CD4-positive, CD25-positive, alpha-beta regulatory T cell (primary cell): ENCODE measurements at places on chromosomes 13 and 19. TPM values are rescaled to one million over a fixed set of nuclear protein-coding genes. Genes with fewer than 3 reads are reported as not detected.

Gene PRR19
- total RNA-seq = not detected

DNA sequence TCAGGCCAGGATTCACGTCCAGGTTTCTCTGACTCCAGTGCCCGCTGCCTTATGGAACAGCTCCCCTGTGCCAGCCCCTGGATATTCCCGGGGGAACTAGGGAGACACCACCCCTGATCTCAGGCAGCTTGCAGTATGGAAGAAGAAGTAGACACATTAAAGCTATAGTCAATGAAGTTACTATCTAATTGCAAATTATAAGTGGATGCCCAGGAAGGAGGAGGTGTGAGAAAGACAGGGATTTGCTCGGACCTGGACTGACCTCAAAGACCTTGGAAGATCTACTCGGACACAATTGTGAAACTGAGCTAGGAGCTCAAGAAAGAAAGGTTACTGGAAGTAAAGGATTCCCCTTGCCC is 10.4 kb downstream of the SIGLEC11 start:
- no peaks in the 10 kb centered on the region for H3K36me3 ChIP-seq
- no peak for DNase-seq
- H3K27ac ChIP-seq = no peak overlapping the region
- H3K4me3 ChIP-seq = no peak overlapping the region
- H3K27me3 ChIP-seq = no peaks in the 10 kb centered on the region

Gene CGB1
- not detected for total RNA-seq

Gene PCSK4
- 1.3 TPM for total RNA-seq

DNA sequence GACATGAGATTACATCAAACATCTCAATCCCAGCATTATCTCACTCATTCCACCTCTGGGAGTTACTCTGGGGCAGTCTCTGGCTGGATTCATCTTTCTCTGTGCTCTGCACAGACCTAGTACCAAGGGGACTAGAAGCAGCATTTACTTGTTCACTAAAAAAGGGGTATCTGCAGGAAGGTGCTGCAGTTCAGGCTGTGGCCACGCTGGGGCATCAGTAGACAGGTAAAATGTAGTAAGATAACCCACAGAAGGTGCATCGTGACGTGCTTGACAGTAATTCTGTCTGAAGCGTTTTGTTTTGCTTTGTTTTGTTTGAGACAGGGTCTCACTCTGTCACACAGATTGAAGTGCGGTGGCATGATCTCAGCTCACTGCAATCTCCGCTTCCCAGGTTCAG is 29.3 kb downstream of the ZNF564 start:
- H3K27ac ChIP-seq = no peak overlapping the region
- H3K4me3 ChIP-seq = no peak overlapping the region
- DNase-seq = no peak
- no peaks in the 10 kb centered on the region for H3K27me3 ChIP-seq
- peaks cover 12% of the 10 kb centered on the region for H3K36me3 ChIP-seq
- H3K4me1 ChIP-seq = no peaks in the 10 kb centered on the region

DNA sequence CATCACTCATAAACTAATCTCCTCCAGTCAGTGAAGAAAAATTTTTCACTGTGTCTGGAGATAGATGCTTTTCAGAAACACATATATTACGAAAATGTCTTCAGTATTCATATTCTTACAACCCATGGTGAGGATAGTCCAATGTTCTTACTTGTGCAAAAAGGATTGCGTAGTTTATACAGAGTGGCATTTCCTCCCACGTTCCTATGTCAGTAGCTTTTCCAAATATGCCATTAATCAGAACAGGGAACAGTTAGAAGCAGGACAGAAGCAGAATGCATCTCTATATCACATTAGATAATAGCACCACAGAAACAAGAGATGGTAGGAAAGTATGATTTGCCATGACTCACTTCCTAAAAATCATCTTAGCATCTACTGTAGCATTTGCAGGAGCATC is 282.9 kb downstream of the SLITRK5 start:
- H3K4me1 ChIP-seq = no peaks in the 10 kb centered on the region
- no peaks in the 10 kb centered on the region for H3K27me3 ChIP-seq
- H3K36me3 ChIP-seq = no peaks in the 10 kb centered on the region
- no peak overlapping the region for H3K27ac ChIP-seq
- DNase-seq = no peak
- no peak overlapping the region for H3K4me3 ChIP-seq

Gene UNC13A
- not detected for total RNA-seq

DNA sequence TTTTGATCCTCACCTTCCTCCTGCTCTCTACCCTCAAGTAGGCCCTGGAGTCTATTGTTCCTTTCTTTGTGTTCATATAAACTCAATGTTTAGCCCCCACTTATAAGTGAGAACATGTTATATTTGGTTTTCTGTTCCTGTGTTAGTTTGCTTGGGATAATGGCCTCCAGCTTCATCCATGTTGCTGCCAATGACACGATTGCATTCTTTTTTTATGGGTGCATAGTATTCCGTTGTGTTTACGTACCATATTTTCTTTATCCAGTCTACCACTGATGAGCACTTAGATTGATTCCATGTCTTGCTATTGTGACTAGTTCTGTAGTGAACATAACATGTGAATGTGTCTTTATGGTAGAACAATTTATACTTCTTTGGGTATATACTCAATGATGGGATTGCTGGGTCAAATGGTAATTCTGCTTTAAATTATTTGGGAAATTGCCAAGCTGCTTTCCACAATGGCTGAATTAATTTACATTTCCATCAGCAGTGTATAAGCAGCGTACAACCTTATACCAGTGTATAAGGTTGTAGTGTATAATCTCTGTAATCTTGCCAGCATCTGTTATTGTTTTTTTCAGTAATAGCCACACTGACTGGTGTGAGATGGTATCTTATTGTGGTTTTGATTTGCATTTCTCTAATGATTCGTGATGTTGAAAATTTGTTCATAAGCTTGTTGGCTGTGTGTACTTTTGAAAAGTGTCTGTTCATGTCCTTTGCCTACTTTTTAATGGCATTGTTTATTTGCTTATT is 288.9 kb downstream of the KCNRG start:
- no peaks in the 10 kb centered on the region for H3K36me3 ChIP-seq
- H3K4me3 ChIP-seq = no peak overlapping the region

Gene LILRB1
- total RNA-seq = not detected

DNA sequence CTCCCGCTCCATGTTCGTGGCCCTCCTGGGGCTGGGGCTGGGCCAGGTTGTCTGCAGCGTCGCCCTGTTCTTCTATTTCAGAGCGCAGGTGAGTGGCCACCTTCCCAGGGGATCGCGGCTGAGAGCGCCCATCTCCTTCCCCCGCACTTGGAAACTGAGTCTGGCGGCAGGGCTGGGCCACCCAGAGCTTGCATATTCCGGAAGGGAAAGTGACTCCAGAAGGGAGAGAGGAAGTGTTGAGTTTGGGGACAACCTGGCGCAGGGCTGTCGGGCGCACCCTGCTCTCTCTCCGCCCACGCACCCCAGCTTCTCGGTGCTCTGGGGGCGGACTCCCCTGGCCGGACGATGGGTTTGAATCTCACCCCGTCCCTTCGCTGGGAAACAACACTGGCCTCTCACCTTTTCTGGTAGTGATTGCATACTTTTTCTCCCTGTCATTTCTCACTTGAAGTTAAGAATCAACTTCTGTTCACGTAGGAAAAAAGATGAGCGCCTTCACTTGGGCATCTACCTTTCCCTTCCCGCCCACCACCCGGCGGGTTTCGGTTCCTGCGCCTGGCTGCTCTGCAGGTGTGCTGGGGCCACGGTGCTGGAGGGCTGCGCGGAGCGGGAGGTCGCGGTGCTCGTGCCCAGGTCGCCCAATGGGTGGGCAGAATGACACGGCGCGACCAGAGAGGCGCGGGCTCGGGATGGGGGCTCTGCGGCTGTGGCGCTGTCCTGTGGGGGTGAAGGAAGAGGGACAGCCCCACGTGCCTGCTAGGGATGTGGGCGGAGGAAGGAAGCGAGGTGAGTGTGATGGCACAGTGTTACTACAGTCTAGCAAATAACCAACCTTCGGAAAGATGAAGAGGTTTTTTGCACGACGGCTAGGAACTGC is 721 bp downstream of the TNFSF11 start:
- H3K4me3 ChIP-seq = peak overlapping the region; percentile 79
- H3K36me3 ChIP-seq = no peaks in the 10 kb centered on the region
- DNase-seq = no peak
- H3K4me1 ChIP-seq = peaks cover 20% of the 10 kb centered on the region
- no peak overlapping the region for H3K27ac ChIP-seq

DNA sequence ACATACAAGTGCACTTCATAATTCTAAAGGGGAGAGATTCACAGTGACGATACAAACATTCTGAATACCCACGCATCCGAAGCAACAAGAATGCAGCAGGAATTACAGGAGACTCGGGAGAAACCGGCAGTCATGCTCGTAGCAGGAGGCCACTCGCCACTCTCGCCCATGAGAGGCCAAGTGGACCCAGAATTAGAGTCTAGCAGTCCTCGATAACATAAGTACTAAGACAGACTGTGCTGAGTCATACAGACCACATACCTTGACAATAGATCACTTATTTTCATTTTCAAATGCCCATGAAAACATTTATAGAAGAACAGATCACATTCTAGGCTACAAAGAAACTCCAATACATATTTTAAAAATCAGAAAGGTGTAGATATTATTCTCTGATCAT is 299.1 kb upstream of the TSHZ3 start:
- H3K27ac ChIP-seq = no peak overlapping the region
- no peak overlapping the region for H3K4me3 ChIP-seq
- H3K27me3 ChIP-seq = no peaks in the 10 kb centered on the region

DNA sequence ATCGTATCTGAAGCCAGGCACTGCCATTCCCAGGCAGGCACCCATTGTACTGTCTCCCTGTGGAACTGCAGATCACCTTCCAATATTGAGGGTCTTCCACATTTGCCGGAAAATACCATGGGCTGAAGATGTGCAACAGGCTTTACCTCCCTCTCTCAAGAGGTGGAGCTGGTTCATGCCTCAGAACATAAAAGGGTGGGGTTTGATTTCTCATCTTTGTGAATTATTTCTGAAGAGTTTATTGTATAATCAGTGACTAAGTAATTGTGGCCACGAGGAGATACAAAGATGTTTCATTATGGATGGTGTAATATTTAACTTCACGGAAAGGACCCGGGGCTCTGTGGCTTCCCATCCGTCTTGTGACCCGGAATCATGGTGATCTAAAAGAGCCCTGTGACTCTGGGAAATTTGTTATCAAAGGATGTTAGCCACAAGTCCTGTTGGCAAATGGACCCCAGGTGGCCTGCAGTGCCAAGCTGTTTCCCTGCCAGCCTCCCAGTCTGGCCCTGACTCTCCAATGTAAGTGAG is 230.5 kb downstream of the LACC1 start:
- H3K4me3 ChIP-seq = no peak overlapping the region
- no peaks in the 10 kb centered on the region for H3K36me3 ChIP-seq
- no peak for DNase-seq
- no peaks in the 10 kb centered on the region for H3K27me3 ChIP-seq

DNA sequence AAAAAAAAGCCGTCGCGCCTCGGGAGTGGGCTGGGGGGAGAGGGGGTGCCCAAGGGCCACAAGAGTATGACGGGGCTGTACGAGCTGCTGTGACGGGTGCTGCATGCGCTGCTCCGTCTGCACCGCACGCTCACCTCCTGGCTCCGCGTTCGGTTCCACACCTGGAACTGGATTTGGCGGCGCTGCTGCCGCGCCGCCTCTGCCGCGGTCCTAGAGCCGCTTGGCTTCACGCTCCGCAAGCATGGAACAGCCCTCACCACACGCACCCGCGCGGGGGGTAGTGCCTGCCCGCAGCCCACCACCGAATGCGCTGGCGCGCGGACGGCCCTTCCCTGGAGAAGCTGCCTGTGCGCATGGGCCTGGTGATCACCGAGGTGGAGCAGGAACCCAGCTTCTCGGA is 18.8 kb downstream of the C1QTNF9 start:
- no peak for DNase-seq
- H3K4me3 ChIP-seq = no peak overlapping the region
- H3K4me1 ChIP-seq = no peaks in the 10 kb centered on the region
- no peak overlapping the region for H3K27ac ChIP-seq

GRCh38 chr13:22162889-22163288 is 492.0 kb downstream of the FGF9 start:
- H3K27ac ChIP-seq = no peak overlapping the region
- peaks cover 6% of the 10 kb centered on the region for H3K4me1 ChIP-seq
- H3K36me3 ChIP-seq = no peaks in the 10 kb centered on the region
- no peaks in the 10 kb centered on the region for H3K27me3 ChIP-seq

Gene NKG7
- 1.8 TPM for total RNA-seq

Gene CAMSAP3
- total RNA-seq = not detected

DNA sequence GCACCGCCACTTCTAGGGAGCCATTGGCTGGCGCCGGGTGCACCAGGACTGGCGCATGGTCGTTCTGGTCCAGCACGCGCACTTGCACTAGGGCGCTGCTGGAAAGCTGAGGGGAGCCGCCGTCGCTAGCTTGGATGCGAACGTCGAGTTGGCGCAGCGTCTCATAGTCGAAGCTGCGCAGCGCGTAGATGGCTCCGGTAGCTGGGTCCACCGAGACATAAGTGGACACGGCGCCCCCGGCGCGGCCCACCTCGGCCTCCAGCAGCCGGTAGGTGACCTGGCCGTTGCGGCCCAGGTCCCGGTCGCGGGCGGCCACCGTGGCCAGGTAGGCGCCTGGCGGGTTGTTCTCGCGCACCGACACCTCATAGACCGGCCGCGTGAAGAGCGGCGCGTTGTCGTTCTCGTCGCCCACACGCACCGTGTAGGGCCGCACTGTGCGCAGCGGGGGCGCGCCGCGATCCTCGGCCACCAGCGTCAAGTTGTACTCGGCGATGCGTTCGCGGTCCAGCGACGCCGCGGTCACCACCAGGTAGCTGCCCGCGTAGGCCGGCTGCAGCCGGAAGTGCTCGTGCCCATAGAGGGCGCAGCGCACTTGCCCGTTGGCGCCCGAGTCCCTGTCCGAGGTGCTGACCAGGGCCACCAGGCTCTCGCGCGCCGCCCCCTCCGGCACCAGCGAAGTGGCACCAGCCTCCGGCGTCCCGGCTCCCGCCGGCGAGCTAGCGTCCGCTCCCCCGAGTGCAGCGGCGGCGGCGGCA is 1.7 kb downstream of the PCDH8 start:
- H3K36me3 ChIP-seq = no peaks in the 10 kb centered on the region
- no peak overlapping the region for H3K27ac ChIP-seq
- H3K4me1 ChIP-seq = peaks cover 22% of the 10 kb centered on the region
- H3K27me3 ChIP-seq = peaks cover 38% of the 10 kb centered on the region

GRCh38 chr19:41495589-41495988 is 52.6 kb downstream of the ERICH4 start:
- H3K27ac ChIP-seq = no peak overlapping the region
- no peak for DNase-seq
- peaks cover under 1% of the 10 kb centered on the region for H3K27me3 ChIP-seq
- no peak overlapping the region for H3K4me3 ChIP-seq
- no peaks in the 10 kb centered on the region for H3K4me1 ChIP-seq

GRCh38 chr19:8257052-8257443 is 47.9 kb downstream of the CERS4 start:
- no peak overlapping the region for H3K27ac ChIP-seq
- no peaks in the 10 kb centered on the region for H3K27me3 ChIP-seq
- no peak for DNase-seq
- H3K4me3 ChIP-seq = no peak overlapping the region
- H3K36me3 ChIP-seq = peaks cover 20% of the 10 kb centered on the region
- peaks cover 6% of the 10 kb centered on the region for H3K4me1 ChIP-seq

- H3K4me1 ChIP-seq = no peaks in the 10 kb centered on the region
- H3K4me3 ChIP-seq = no peak overlapping the region
- no peak for DNase-seq
- H3K36me3 ChIP-seq = no peaks in the 10 kb centered on the region
These were observed 250.5 kb downstream of the TDRD3 start for GRCh38 chr13:60647547-60647946.

Gene NLRP11
- not detected for total RNA-seq
